ENCODE measurements at places on chromosomes 3 and 15. TPM values are rescaled to one million over a fixed set of nuclear protein-coding genes. Genes with fewer than 3 reads are reported as not detected.

DNA sequence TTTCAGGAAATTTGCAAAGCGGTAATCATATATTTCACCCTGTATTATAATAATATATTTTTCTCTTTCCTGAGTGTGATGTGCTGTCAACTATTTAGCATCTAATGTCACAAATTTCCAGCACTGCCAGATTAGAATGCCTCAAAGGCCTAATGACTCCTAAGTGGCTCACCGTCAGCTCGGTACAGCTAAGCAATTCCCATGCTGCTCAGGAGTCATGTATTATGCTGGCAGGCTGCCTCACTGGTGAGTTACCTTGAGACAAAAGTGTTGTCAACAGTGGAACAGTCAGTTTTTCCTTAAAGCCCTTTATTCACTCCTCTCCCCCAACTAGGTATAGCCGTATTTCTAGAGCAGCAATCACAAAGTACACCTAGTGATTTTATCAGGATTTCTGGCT lies 83.6 kb downstream of the NSUN3 start:
- DNase-seq = no peak
- H3K27ac ChIP-seq = no peak overlapping the region
- no peak overlapping the region for H3K4me3 ChIP-seq

GRCh38 chr15:100338247-100338646 lies 3.5 kb downstream of the ADAMTS17 start:
- H3K4me1 ChIP-seq = peaks cover 25% of the 10 kb centered on the region
- H3K4me3 ChIP-seq = no peak overlapping the region
- H3K27me3 ChIP-seq = peaks cover 45% of the 10 kb centered on the region
- H3K36me3 ChIP-seq = no peaks in the 10 kb centered on the region

- H3K4me3 ChIP-seq = no peak overlapping the region
- H3K27me3 ChIP-seq = no peaks in the 10 kb centered on the region
- DNase-seq = no peak
- H3K27ac ChIP-seq = no peak overlapping the region
These were observed 23.2 kb downstream of the HHLA2 start for GRCh38 chr3:108319428-108320082.

The ZFYVE19 gene
- 16.9 TPM for total RNA-seq

GRCh38 chr15:78396976-78397375 lies 41.0 kb upstream of the IREB2 start:
- no peak overlapping the region for H3K4me3 ChIP-seq
- no peaks in the 10 kb centered on the region for H3K36me3 ChIP-seq
- DNase-seq = no peak
- no peaks in the 10 kb centered on the region for H3K27me3 ChIP-seq
- H3K4me1 ChIP-seq = no peaks in the 10 kb centered on the region
- no peak overlapping the region for H3K27ac ChIP-seq
